Mesothelial cell of epicardium (in vitro differentiated cells): ENCODE measurements at places on chromosomes 3 and 15.

DNA sequence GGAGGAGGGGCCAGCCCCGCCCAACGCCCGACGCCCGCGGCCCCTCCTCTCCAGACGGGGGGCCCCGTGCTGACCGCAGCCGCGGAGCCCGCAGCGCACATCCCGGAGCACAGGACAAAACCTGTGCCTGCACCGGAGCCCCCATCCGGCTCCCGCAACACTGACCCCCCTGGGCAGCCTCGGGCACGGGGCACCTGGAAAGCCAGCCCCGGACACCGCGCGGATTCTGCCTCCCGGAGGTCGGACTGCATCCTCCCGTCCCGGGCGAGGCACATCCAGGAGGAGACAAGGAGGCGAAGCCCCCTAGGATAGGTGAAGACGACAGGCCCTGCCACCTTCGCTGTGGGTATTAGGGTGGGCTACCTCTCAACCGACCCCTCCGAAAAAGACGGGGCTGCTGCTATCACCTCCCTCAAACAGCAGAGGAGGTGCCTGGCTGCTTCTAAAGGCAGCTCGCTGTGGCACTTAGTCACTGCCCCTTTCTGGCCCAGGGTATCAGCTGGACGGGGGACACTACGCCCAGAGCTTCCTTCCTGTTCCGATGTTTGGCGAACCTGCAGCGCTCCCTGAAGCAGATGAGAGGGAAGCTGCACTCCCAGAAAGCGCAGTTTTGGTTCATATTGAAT, 10.6 kb downstream of the XXYLT1 start:
- DNase-seq = no peak

- no peak for DNase-seq
Observed at GRCh38 chr15:87362531-87362930, 894.0 kb downstream of the NTRK3 start.

DNA sequence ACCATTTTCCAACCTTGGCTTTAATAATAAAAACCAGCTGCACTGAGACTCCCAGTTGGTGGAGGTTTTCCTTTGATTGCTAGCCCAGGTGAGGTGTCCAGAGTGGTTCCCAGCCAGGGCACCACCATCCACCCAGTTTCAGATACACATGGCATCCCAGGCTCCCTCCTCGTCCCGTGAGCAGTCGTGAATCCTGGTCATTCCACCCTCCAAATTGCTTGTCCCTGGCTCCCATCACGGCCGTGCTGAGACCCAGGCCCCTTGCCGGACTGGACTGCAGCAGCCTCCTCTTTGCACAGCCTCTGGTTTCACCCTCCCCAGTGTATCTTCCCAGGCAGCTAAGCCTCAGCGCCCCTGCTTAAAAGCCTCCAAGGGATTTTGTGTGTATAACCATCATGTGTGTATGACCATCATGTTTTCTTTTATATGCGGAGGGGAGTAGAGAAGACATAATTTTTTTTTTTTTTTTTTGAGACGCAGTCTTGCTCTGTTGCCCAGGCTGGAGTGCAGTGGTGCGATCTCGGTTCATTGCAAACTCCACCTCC, 106.3 kb downstream of the ETFA start:
- no peak for DNase-seq

GRCh38 chr3:156024904-156025533, 95.4 kb upstream of the KCNAB1 start:
- DNase-seq = no peak

GRCh38 chr15:100903168-100903554, 16.0 kb upstream of the LRRK1 start:
- DNase-seq = no peak

- DNase-seq = no peak
Observed at GRCh38 chr3:49283997-49284396, 7.0 kb upstream of the C3orf62 start.

DNA sequence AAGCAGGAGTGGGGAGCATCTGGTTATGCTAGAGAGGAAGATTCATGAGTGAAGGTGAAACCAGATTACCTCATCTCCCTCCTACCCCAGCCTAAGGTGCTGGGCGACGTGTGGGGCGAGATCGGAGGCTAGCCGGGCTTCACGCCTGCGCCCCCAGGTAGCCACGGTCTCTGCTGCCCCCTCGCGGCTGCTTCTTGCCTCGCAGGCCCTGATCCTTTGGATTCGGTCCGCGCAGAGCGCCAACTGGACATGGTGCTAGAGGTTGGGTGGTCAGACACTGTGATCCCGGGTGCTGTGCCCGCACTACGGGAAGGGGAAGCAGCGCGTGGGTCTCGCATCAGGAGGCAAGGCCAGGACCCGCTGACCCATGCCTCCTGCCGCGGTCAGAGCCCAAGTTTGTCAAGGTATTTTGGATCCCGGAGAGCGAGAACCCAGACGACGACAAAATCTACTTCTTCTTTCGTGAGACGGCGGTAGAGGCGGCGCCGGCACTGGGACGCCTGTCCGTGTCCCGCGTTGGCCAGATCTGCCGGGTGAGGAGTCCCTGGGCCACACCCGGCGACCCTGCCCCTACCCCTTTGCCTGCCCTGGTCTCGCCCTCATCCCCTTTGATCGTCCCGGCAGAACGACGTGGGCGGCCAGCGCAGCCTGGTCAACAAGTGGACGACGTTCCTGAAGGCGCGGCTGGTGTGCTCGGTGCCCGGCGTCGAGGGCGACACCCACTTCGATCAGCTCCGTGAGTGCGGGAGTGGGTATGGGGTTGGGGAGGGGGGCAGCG, 4.2 kb downstream of the SEMA3B start:
- DNase-seq = peak; percentile 73

GRCh38 chr3:145817870-145818483, 343.0 kb downstream of the PLOD2 start:
- DNase-seq = no peak

DNA sequence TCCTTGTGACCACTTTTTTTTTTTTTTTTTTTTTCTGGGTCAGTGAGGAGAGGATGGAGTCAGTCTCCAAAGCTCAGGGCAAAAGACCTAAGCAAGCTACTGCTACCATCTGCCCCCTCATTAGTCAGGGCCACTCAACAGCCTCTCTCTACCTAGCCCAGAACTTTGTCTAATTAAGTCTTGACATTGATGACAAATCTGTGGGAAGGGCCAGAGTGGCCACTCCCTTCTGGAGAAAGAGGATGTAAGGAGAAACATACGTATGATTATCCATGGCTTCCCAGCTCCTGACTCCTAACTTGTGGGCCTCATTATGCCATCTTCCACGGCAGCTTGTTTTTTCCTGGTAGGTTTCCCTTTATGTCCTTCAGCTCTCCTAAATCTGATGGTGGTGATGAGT, 37.9 kb downstream of the NR1I2 start:
- no peak for DNase-seq

GRCh38 chr3:13853978-13854296, 25.9 kb downstream of the WNT7A start:
- no peak for DNase-seq

DNA sequence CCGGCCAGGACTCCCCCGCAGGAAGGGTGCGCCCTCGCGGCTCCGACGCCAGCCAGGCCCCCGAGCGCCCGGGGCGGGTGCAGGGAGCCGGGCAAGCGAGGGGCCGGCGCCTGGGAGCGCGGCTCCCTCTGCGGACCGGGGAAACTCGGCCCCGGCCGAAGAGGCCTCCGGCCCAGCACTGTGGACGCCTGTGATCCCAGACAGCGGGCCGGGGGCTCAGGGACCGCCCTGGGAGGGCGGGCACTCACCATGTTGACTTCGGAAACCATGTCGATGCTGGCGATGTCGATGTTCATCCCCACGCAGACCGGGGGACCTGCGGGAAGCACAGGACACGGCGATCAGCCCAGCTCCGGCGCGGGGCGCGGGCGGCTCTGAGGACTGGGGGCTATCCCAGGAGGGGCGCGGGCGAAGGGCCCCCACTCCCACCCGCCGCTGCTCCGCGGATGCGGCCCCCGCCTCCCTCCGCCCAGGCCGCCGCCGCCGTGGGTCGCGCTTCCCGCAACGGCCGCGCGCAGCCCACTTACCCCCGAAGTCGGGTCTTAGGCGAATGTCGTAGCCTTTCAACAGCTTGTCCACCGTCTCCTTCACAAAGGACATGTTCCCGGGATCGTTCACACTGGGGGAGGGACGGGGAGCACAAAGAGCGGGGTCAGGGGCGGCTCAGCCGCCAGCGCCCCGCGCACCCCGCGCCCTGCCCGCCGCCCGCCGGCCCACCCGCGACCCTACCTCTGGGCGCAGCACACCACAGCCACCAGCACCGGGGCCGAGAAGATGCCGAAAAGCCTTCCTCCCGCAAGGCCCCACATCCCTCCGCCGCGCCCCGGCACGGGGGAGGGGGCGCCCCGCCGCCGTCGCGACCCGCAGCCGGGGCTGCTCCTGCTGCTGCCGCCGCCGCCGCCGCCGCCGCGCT, at the start of gene GABRB3:
TSS of gene GABRB3 (minus strand) at position 913 of the 913 bp plus-strand sequence.
- DNase-seq = no peak

DNA sequence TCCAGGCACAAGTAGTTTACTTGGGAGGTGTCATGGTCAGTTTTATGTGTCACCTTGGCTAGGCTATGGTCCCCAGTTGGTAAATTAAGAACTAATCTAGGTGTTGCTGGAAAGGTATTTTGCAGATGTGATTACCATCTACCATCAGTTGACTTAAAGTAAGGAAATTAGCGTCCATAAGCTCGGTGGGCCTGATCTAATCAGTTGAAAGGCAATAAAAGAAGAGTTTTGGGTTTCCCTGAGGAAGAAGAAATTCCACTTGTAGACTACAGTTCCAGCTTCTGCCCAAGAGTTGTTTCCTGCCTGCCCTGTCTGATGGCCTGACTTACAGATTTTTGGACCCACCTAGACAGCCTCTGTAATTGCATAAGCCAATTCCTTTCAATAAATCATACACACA, 438.7 kb upstream of the PROK2 start:
- DNase-seq = no peak

- no peak for DNase-seq
Observed at GRCh38 chr3:180332608-180333007, 269.4 kb upstream of the TTC14 start.

DNA sequence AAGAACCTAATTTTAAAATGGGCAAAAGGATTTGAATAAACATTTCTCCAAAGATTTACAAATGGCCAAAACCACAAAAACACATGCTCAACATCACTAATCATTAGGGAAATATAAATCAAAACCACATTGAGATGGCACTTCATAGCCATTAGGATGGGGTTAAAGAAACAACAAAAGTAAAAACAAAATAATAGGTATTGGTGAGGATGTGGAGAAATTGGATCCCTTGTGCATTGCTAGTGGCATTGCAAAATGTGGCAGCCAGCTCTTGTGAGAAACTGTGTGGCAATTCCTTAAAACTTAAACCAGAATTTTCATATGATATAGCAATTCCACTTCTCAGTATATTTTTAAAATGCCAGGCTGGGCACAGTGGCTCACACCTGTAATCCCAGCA, 126.5 kb downstream of the STT3B start:
- no peak for DNase-seq

GRCh38 chr3:153313302-153313965, 151.4 kb downstream of the RAP2B start:
- no peak for DNase-seq

DNA sequence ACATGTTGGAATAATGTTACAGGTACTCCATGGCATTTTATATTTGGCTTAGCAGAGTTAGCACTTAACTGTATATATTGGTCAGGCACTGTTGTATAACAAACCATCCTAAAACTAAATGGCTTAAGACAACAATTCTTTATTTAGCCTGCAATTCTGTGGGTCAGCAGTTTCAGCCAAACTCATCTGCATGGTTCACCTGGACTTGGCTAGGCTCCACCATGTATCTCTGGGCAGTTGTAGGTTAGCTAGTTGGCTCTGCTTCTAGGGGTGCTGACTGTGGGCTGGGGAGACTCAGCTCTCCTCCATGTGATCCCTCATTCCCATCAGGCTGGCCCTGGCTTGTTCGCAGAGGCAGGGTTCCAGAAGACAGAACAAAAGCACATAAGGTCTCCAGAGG, 34.4 kb downstream of the RARB start:
- no peak for DNase-seq

GRCh38 chr3:69848113-69848512, 108.8 kb downstream of the MITF start:
- DNase-seq = no peak

- no peak for DNase-seq
Observed at GRCh38 chr3:55267206-55267930, 219.7 kb downstream of the WNT5A start.
